NCI-H1417 (cell line): ENCODE measurements at places on chromosomes 6 and 20.

DNA sequence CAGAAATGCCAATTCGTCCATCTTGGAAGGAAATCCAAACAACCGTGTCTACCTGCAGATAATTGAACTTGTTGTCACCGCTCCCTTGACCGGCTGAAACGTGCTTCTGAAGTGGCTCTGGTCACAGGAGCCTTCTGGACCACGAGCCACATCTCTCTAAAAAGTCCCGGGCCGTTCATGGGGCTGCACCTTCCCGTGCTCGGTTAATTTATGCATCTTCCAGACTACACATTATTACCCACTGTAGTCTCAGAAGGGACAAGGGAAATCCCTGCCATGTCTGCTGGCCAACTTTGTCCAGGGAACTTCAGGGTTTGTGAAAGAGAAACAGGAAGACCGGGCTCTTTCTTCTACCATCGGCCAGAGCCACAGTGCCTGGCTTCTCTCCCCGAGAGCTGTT, 63.4 kb upstream of the MPC1 start:
- DNase-seq, result no peak

- no peak for DNase-seq
Measured at GRCh38 chr6:13250703-13251102, 77.6 kb downstream of the TBC1D7 start.

- DNase-seq, result no peak
Measured at GRCh38 chr6:72699159-72699558, 77.3 kb downstream of the KCNQ5 start.

- DNase-seq, result no peak
Measured at GRCh38 chr6:14763616-14764015, 482.3 kb upstream of the JARID2 start.

DNA sequence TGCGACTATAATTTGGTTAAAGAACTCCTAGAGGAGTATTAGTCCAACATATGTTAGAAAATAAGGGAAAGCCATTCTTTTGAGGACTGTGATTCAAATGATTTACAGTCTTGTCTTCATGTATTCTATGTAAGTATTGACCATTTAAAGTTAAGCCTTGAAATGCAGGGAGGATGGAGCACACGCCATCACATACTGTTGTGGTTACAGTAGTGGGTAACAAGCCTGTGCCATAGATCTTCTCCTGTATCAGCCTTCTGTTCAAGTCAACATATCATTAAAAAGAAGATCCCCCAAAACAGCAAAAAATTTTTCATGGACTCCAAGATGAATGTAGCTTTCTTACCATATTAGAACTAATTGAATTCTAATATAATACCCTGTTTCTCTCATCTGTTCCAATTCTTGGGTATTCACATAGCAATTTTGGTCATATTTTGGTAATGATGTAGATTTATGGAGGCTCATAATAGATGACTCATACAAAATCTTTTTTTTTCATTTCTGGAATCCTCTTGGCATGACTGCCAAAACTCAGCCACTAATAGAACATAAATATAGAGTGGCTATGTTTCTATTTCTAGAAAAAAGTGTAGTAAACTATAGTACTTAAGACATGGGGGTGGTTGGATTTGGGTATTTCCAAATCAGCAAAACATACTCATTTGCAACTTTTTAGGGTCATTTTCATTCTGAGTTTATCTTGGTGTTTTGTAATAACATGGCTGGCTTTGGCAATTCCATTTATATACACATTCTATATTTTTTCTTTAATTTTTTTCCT, 413.5 kb downstream of the BCKDHB start:
- no peak for DNase-seq

DNA sequence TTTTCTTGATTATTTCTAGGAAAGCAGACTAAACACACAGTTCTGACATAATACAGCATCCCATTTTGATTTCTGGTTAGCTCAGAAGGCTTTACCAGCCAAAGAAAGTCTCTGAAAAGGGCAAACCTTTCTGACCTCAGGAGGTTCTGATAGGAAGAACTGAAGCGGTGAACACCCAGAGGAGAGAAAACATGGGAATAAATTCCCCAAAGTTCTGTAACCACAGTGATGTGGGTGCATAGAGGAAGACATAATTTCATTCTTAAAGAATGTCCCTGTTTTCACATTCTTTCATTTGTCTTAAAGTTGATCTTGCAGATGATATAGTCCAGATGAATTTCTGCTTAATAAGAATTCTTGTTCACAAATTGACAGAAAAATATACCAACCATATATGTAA, 60.3 kb downstream of the RSPO3 start:
- no peak for DNase-seq
